ENCODE measurements at places on chromosomes 5 and 9. TPM values are rescaled to one million over a fixed set of nuclear protein-coding genes. Genes with fewer than 3 reads are reported as not detected.

The DAB2IP gene
- 71.6 TPM for total RNA-seq

The POU5F2 gene
- total RNA-seq = 1.5 TPM

The IRX4 gene
- not detected for total RNA-seq

The RPS23 gene
- total RNA-seq = 1,118 TPM

The PIP5K1B gene
- total RNA-seq = 0.85 TPM

GRCh38 chr9:127567035-127567729, 44.9 kb upstream of the STXBP1 start:
- H3K27ac ChIP-seq = peak overlapping the region; percentile 96
- DNase-seq = peak; percentile 86
- no peaks in the 10 kb centered on the region for H3K27me3 ChIP-seq
- H3K4me3 ChIP-seq = peak overlapping the region; percentile 99

GRCh38 chr5:160434022-160434531, 12.4 kb downstream of the PTTG1 start:
- H3K27me3 ChIP-seq = no peaks in the 10 kb centered on the region
- no peaks in the 10 kb centered on the region for H3K4me1 ChIP-seq
- no peaks in the 10 kb centered on the region for H3K36me3 ChIP-seq
- H3K4me3 ChIP-seq = no peak overlapping the region
- no peak for DNase-seq

DNA sequence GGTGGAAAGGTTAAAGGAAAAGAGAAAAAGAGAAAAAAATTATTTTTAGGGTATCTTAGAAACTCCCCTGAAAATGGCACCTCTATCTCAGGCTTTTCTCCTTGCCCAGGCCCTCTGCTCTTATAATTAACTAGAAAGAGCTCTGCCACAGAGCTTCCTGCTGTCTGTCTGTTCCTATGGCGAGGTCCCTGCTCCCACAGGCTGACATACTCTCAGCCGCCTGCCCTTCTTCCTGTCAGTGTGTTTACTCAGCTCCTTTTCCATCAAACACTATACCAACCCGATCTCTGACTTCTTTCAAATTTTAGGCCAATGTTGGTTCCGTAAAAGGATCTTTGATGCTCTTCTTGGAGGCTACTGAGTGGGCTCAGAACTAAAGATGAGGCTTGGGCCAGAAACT, 482.6 kb downstream of the DMAC1 start:
- H3K36me3 ChIP-seq = no peaks in the 10 kb centered on the region
- DNase-seq = no peak
- no peaks in the 10 kb centered on the region for H3K27me3 ChIP-seq
- no peak overlapping the region for H3K4me3 ChIP-seq
- H3K27ac ChIP-seq = peak overlapping the region; percentile 65

DNA sequence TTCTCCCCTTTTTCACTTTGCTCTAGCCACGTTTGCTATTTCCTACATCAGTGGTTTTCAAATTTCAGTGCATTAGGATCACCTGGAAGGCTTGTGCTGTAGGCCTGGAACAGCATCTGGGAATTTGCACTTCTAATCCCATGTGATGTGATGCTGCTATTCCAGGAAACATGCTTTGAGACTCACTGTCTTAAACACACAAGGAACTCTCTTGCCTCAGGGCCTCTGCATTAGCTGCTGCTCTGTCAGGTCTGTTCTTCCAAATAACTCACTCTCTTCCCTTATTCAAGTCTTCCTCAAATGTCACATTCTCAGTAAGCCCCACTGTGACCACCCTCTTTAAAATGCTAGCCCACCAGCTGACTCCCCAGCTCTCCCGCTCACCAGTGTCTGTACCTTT, 204.0 kb downstream of the DNAH5 start:
- DNase-seq = no peak
- no peak overlapping the region for H3K4me3 ChIP-seq
- H3K4me1 ChIP-seq = no peaks in the 10 kb centered on the region
- H3K27ac ChIP-seq = no peak overlapping the region
- no peaks in the 10 kb centered on the region for H3K27me3 ChIP-seq

DNA sequence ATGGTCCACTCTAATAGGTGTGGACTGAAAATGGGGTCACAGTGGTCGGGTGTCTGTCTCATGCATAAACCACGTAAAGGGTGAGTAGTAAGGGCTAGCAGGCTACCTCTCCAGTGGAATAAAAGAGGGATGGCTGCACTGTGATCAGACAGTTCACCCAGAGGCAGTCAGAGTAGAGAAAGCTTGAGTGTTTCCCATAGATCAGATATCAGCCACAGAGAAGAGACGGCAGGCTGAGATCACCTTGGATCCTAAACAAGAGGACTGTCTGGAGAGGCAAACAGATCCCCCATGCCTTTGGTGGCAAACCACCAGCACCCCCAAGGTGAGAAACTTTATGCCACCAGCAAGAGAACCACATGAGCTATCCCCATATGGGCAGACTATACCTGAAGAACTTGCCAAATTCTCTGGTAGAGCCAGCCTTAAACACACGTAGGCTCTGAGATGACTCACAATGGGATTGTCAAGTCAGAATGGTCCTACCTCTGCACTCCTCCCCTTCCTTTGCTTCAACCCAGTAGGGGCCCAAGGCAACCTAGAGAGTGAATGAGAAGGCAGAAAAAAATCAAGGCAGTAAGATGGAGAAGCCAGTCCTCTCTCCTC, 205.2 kb upstream of the MAP3K1 start:
- no peak overlapping the region for H3K4me3 ChIP-seq
- H3K27ac ChIP-seq = no peak overlapping the region
- H3K36me3 ChIP-seq = no peaks in the 10 kb centered on the region
- H3K4me1 ChIP-seq = peaks cover 3% of the 10 kb centered on the region
- no peaks in the 10 kb centered on the region for H3K27me3 ChIP-seq

DNA sequence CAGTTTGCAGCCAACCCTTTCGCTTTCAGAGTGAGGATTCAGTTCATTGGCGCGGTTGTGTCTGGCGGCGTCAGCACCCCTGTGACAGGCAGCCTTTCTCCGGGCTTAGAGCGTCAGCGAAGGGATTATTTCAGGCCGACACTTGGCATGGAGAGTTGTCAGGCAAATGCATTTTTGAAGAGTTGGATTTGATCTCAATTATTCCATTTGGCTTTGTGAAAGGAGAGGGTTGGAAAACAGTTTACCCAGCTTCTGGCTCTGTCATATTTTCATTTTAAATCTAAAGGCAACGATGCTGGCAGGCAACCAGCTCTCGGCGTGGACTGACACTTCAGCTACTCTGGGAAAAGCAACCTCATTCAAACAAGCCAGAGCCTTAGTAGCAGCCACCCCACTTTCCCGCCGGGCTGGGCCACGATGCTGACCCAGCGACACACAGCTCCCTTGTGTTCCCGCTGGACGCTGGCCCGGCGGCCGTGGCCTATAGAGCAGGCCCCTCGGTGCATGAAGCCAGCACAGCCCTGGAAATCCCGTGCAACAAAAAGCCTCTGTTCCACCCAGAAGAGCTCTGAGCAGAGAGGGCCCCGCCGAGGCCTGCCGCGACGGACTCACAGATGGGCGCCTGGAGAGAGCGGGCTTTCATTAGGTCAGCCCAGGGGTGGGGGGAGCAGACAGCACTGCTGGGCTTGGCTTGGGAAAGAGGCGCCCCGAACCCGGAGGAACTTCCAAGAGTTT, 28.9 kb upstream of the LPCAT1 start:
- no peaks in the 10 kb centered on the region for H3K36me3 ChIP-seq
- DNase-seq = no peak
- peak overlapping the region; percentile 28 for H3K27ac ChIP-seq
- no peaks in the 10 kb centered on the region for H3K4me1 ChIP-seq
- no peak overlapping the region for H3K4me3 ChIP-seq

DNA sequence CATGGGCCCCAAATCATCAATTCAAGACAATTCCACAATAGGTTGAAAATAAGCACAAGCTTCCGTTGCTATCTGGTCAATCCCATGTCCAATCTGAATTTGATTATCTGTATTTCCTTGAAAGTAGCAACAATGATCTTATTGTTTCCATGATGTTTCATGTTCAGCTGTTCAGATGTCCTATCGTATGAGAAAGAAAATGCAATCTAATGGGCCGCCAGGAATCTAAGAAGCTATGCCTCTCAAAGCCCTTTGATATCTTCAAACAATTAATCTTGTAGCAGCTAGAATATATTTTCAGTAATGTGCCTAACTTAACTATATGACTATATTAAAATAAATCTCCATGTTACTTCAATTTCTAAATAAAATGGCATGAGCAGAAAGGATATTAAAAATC, 32.1 kb upstream of the ALDOB start:
- no peaks in the 10 kb centered on the region for H3K4me1 ChIP-seq
- H3K4me3 ChIP-seq = no peak overlapping the region
- no peak for DNase-seq
- no peak overlapping the region for H3K27ac ChIP-seq
- no peaks in the 10 kb centered on the region for H3K27me3 ChIP-seq

All from ascending aorta (tissue), 2 donors.